Tibial artery (tissue), 4 donors: ENCODE measurements at places on chromosomes 1 and 21.

DNA sequence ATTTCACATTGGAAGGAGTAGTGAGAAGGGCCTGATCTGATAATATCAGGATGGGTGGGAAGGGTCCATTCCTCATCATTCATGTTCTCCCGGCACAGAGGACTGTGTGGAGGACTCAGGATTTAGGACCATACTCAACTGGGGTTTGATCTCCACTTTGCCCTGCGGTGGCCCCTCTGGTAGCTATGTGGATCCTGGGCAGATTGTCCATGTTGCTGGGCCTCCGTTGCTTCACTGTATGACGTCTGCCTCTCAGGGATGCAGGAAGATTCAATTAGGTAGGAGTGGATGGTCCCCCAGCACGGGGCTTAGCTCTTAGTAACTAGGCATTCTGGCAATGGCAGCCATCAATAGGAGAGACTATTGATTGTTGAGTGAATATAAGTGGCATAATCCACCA lies 2.3 kb downstream of the ETS2 start:
- DNase-seq = no peak

GRCh38 chr1:218524526-218524925 lies 179.4 kb downstream of the TGFB2 start:
- DNase-seq = no peak

DNA sequence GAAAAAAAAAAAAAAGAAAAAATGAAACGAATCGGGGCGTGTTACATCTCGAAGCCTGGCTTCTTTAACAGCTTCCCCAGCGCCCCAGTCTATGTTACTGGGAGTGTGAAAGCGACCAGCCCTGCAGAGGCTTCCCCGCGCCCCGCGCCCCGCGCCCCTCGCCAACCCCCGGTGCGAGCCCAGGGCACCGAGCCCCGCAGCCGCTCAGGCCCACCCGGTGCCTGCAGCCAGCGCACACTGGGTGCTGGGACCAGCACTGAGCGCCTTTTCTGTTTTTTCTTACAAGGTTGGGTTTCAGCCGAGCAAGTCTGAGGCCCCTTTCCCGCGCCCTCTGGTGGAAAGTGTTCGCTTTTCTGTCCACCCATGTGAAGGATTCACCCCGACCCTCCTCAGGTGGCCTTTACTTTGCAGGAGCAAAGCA lies 42.1 kb upstream of the ZNF496 start:
- DNase-seq = peak; percentile 47

- no peak for DNase-seq
Observed at GRCh38 chr1:29753771-29754572, 517.6 kb downstream of the PTPRU start.

GRCh38 chr1:10265900-10266299 lies 55.5 kb downstream of the KIF1B start:
- no peak for DNase-seq

DNA sequence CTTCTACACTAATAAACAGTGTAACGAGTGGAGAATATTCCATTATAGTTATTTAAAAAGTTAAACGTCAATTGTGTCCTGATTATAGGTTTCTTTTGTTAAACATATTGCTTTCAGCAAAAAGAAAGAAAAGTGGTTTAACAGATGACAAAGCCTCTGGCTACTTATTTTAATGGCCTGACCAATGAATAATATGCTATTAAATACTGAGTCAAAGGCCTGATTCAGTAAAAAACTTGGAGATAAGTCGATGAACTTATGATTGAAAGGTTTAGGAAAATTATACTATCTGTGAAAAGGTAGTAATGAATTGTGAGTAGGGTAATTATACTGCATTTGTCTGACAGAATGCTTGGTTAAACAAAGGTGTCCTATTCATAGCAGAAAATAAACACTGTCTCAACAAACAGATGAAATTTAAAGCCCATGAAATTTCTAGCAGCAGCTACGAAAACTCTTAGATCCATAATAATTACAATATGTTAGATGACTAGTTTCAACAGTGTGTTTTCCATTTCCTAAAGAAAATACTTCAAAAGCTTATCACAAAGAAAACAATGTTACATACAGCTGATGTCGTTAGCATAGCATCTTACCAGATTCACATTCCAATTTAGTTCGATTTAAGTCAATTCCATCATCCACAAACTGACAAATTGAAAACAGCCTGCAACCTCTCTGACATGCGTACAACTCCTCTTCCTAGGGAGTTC lies 6.2 kb downstream of the TMEM59 start:
- DNase-seq = no peak

- no peak for DNase-seq
Observed at GRCh38 chr1:224188286-224188685, 5.2 kb downstream of the DEGS1 start.

GRCh38 chr1:51342591-51343206 lies 12.3 kb upstream of the TTC39A start:
- DNase-seq = no peak

DNA sequence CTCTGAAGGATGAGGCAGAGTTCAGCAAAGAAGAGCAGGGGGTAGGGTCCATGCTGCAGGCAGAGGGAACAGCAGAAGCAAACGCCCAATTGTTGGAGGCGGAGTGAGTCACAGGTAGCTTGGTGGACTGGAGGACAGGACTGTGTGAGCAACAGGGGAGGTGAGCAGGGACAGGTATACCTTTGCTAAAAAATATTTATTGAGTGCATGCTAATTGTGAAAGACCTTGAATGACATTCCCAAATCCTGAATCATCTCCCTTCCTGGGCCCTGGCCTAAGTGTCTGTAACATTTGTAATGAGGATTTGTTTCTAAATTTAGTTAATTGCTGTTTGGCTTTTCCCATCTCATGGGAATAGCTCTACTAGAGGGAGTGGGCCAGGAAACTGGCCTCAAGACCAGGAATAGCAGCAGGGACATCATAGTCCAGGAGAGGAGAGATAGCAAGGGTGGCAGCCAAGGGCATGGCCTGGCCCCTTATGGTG lies 123.7 kb downstream of the FOXD2 start:
- DNase-seq = no peak

- no peak for DNase-seq
Observed at GRCh38 chr1:58927041-58927721, 143.3 kb upstream of the JUN start.

DNA sequence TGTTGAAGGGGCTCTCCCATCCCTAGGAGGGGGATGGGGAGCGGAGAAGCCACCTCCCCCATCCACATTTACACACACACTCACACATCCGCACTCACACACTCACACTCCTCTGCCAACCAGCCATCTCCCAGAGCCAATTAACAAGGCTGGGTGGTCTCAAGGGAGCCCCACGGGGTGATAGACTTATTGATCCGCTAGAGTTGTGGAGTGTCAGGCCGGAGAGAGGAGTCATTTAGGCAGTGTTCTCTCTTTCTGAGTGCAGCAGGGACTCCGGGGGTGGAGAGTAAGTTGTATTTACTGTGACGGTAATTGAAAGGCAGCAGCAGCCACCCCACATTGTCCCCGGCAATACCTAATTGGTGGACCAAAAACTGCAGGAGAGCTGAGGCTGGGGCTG lies 61.6 kb downstream of the KLHDC7A start:
- DNase-seq = peak; percentile 45

GRCh38 chr1:43373066-43373940 lies 5.5 kb upstream of the ELOVL1 start:
- no peak for DNase-seq
